Keratinocyte (primary cell): ENCODE measurements at places on chromosomes 3 and 15.

DNA sequence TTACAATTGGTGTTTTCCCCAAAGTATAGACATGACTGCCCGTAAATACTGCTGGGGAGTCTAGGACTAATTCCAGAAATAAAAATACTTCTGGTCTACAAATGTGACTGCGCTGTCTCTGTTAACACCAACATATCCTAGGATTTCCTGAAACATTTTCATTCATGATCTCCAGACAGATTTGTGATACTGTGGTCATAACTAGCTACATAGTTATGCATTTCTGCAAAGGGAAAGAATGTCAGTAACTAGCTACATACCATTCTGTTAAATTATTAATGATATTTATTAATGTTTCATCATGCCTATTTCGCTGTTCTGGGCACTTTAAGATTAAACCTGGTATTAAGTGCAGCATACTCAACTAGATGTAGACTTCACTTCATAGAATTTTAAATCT lies 33.3 kb downstream of the SETD5 start:
- no peak for DNase-seq

- no peak for DNase-seq
These were observed 345.0 kb downstream of the GRM7 start for GRCh38 chr3:7205962-7206361.

- no peak for DNase-seq
These were observed 11.4 kb downstream of the RSRC1 start for GRCh38 chr3:158121295-158121694.

- DNase-seq = no peak
These were observed 13.0 kb downstream of the FOXP1 start for GRCh38 chr3:71570546-71570945.
